ENCODE measurements at places on chromosomes 16 and 17.
A peak's percentile ranks its signal among the peaks of the same experiment; 100 is the strongest.

DNA sequence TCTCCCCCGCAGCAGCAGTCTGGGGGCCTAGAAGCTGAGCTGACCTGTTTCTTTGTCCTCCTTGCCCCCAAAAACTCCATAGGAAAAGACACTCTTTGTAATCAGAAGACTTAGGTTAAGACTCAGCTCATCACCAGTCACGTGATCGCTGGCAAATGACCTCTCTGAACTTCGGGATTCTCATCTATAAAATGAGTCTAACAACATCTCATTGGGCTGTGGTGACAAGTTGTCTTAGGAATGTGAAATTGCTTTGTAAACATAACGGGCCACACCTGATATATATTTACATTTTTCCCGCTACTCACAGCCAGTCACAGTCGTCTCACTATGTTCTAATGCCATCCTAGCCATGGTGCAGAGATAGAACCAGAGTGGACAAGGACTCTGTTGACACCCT is 86.0 kb upstream of the LHX1 start:
- DNase-seq = no peak

DNA sequence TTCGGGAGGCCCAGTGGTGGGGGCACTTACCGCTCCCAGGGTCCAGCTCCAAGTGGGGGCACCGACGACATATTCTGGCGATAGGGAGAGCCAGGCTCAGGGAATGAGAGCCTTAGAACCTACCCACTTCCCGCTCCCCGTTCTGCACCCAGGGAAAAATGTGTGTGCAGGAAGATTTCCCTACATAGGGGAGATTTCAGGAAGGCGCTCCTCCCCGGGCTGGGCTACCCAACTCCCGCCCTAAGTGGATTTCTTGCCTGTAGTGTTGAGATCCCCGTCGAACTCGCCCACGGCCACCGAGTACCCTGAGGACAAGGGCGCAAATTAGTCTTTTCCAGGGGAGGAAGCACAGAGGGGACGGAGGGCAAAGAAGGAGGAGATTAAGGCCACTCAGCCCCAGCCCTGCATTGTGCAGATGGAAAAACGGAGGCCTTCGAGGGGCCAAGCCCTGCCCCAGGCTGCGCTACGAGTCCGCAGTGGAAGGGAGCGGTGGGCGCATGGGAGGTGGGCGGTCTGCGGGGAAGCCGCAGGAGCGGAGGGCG is 5.1 kb downstream of the ITGA2B start:
- no peak for DNase-seq

DNA sequence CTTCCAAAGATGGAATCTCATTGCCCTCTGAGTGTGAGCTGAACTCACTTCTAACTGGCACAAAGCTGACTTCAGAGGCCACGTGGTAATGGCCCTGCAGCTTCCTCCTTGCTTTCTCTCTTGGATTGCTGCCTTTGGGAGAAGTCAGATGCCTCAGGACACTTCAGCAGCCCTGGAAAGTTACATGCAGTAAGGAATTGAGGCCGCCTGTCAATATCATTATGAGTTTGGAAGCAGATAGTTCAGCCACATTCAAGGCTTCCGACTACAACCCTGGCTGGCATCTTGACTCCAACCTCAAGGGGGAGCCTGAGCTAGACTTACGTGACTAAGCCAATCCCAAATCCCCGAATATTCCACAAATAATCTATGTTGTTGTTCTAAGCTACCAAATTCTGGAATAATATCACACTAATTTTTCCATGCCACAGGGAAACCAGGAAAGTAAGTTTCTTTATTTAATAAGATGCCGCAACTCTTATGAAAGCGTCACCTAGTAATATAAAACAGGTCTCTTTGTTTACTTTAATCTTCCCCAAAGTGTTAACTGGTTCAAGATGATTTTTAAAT is 13.6 kb downstream of the CEP20 start:
- DNase-seq = peak; percentile 27

DNA sequence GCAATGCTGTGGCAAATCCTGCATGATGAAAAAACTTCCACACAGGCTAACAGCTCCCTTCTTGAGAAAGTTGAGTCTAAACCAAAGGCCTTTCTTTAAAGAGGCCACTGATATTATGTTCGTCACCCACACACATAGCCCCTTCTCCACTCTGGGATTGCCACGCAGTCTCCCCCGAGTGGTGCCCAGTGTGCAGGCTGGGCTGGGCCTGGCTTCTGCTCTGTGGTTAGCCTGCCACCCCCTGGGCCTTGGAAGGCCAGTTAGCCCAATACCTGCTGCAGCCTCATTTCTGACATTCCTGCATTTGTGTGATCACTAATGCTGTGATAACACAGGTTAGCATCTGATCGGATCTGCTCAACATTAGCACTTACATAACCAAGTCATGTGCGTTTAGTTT is 44.8 kb downstream of the CDH3 start:
- DNase-seq = no peak

- no peak for DNase-seq
These were observed 1023.4 kb downstream of the CDH11 start for GRCh38 chr16:64098451-64098850.

- no peak for DNase-seq
These were observed 12.5 kb upstream of the SLC13A2 start for GRCh38 chr17:28460901-28461300.

DNA sequence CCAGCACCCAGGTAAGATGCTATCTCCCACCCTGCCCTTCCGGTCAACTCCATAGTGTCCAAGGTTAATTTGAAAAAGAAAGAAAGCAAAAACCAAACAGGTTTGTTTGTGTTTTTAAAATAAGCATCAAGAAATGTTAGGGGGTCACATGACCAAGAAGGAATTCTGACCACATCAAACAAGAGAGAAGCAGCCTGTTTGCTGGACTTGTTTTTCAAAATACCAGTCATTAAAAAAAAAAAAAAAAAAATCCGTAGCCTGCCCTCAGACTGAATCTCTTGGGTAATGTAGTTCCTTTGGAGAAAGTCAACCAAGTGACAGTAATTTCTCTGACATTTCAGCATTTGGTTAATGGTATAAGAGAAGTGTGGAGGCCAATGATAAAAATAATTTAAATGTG is 38.4 kb downstream of the HNF1B start:
- DNase-seq = no peak

- no peak for DNase-seq
These were observed 26.6 kb downstream of the PIPOX start for GRCh38 chr17:29069526-29070041.

DNA sequence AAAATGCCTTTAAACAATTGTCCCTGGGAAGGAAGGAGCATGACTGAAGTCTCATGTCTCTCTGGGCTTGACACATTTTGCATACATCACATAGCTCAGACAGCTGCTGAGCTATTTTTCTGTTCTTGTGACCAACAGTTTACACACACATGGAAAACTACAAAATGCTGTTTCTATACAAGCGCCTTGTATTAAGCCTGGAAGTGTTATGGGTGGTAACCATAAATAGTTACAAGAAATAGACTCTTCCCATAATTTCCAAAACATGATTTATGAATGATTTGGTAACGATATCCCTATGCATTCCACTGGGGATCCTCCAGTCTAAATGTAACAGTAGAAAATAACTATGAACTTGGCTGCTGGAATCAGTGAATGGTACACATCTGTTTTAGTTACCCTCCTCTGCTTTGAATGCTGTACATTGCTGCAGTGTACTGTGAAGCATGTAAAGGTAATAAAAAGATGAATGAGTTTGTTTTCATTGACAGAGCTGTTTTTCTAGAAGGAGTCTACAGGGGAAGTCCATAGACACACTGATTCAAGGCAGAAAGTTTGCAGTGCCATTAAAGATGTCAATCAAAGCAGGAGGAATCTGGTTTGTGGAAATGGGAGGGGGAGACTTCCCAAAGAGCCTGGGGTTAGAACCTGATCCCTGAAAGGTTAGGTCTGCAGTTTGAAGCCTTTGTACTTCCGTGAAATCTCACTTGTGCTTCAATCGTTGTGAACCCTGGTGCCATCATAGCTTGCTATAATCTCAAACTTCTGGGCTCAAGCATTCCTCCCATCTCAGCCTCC is 5.0 kb downstream of the ACSF2 start:
- DNase-seq = no peak

GRCh38 chr17:69581061-69581961 is 166.8 kb downstream of the MAP2K6 start:
- DNase-seq = no peak

GRCh38 chr16:50595859-50596258 is 47.7 kb downstream of the NKD1 start:
- no peak for DNase-seq

- no peak for DNase-seq
These were observed 861 bp downstream of the RAB11FIP3 start for GRCh38 chr16:426115-426905.

- DNase-seq = no peak
These were observed 13.9 kb downstream of the HSDL1 start for GRCh38 chr16:84131117-84131516.

DNA sequence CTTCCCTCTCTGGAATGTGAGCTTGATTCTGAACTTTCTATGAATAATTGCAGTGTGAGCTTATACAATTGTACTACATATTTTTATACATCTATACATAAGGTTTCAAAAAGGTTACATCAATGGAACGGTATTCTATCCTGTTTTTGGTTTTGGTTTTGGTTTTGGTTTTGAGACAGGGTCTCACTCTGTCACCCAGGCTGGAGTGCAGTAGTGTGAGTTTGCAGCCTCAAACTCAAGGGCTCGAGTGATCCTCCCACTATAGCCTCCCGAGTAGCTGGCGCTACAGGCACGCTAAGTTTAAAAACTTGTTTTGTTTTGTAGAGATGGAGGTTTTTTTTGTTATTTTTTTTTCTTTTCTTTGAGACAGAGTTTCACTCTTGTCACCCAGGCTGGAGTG is 1.1 kb downstream of the CTRB1 start:
- DNase-seq = no peak

DNA sequence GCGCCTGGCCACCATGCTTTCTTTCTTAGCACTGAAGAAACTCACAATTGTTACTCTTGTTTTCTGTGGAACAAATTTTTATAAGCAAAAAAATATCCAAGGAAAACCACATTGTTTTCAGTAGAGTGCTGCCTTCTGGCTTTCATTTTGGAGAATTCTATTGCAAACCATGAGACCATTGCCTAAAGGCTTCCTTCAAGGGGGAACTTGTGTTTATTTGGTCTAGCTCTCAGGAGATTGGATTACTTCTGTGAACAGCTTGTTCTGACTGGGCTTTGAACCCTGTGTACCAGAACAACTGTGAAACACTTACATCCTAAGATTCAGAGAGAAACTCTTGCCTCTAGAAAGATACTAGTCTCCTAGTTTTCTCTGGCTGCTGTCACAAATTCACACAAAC is 32.1 kb downstream of the TOM1L1 start:
- DNase-seq = no peak

DNA sequence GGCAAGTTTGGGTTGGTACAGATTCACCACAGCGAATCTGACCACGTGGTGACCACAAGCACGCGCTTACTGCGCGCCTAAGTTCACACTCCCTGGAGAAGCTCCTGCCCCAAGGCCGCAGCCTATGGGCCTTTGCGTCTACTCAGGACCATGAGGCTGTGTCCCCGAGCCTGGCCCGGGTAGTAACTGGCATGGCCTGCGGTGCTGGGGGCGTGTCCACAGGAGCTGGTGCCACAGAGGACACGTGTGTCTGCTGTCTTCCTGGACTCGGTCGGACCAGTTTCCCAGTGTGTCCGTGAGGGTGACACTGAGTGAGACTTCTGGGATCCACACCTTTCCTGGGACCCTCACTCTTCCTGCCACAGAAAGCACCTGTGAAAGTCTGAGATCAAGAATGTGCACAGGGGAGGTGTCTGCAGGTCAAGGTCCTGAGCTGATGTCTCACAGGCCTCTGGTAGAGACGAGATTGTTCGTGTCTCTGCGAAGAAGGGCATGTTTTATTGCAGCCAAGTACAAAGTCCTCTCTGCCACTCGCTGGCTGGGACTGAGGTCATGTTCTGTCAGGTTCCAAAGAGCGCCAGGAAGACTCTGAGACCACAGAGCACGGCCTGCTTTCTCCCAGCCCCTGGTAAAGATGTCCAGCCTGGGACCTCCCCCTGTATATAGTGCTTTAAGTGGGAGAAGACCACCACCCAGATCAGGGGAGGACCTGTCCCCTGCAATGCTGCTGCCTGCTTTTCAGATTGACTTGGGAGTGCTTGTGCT is 25.2 kb upstream of the CAPN15 start:
- no peak for DNase-seq

DNA sequence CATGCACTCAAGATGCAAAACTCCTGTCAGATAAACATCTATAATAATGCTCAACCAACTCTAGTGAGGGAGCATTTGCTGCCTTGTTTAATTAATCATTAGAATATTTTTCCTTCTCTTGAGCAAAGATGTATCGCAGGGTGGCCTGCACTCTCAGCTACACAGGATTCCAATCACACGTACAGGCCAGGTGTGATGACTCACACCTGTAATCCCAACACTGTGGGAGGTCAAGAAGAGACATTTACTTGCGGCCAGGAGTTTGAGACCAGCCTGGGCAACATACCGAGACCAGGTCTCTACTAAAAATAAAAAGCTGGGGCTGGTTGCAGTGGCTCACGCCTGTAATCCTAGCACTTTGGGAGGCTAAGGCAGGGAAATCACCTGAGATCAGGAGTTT is 49.1 kb downstream of the ARHGAP17 start:
- DNase-seq = no peak

DNA sequence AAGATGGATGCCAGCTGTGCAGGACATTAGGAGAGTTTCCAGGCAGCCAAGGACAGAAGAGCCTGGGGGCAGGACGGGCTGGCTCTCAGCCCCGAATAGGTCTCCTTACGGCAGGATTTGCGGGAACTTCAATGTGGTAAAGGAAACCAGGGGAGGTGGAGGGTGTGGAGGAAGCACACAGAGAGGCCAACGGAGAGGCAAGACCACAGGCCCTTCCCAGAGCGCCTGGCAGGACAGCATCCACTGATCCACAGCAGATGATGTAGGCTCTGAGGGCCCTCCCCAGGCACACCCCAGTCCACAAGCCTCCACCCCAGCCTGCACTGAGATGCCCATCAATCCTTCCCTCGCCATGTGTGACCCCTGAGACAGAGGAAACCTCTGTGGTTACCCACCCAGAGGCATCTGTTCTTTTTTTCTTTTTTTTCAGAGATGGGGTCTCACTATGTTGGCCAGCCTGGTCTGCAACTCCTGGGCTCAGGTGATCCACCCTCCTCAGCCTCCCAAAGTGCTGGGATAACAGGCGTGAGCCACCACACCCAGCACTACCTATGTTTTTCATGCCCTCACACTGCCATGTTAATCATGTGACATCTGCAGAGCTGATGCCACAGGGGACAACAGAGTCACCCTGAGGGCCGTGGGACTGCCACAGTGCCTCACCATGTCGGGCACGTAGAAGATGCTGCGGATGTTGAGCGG is 19.3 kb downstream of the DNASE1 start:
- DNase-seq = no peak

DNA sequence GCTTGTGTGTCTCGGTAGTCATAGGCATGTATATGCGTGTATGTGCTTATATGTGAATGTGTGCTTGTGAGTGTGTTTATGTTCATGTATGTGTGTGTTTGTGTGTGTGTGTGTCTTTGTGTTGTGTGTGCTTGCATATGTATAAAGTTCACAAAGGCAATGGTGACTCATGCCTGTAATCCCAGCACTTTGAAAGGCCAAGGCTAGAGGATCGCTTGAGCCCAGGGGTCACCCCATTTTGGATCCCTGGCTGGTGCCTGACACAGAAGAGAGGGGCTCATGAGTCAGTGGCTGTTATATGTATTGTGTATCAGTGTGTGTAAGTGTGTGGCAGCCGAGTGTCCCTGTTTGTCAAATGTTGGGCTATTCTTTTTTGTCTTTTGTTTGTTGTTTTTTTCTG is 69.3 kb downstream of the ABCC1 start:
- DNase-seq = no peak
